ENCODE measurements at places on chromosomes 6 and 20. TPM values are rescaled to one million over a fixed set of nuclear protein-coding genes. Genes with fewer than 3 reads are reported as not detected.

Gene LZTS3
- 11.3 TPM for total RNA-seq

Gene VWA7
- total RNA-seq: 1.6 TPM

Gene MOG
- not detected for total RNA-seq

Gene MDFI
- 36.1 TPM for total RNA-seq

Gene ADGB
- not detected for total RNA-seq

Gene NOX3
- not detected for total RNA-seq

Gene SPATS1
- total RNA-seq: not detected

Gene CAPN11
- 1.1 TPM for total RNA-seq

- DNase-seq: no peak
These were observed 33.8 kb upstream of the AIG1 start for GRCh38 chr6:143026696-143027449.

GRCh38 chr20:35116258-35116657 lies 23.7 kb upstream of the TRPC4AP start:
- no peak for DNase-seq

- DNase-seq: no peak
These were observed 155.1 kb upstream of the ENPP5 start for GRCh38 chr6:46325561-46326530.

- DNase-seq: no peak
These were observed 94.4 kb downstream of the TOX2 start for GRCh38 chr20:44008806-44009678.

- DNase-seq: no peak
These were observed 58.1 kb downstream of the UBE2V1 start for GRCh38 chr20:50054626-50055511.

GRCh38 chr6:77457720-77458349 lies 5.5 kb downstream of the HTR1B start:
- no peak for DNase-seq

DNA sequence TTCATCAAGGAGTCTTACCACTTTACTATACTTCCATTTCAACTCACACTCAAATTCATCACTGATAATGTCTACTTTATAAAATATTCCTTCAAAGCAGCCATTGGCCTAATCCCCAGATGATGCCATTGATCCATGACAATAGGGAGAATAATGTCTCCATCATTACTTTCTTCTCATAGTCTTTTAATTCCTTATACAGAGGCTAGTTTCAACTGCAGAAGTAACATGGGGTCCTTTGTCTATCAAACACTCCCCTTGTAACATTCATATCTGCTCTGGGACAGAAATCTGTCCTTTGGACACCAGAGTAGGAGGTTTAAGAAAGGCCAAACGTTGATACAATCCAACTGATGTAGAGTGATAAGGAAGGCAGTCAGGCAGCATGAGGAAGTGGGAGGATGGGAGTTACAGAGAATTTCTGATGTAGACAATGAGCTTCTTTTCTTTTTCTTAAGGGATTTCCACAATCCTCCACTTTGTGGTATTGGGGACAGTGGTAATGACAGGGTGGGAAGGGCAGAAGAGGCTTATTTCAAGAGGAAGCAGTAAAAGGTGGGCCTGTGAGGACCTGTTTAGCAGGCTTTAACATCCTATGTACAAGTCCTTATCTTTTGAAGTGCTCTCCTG lies 18.9 kb upstream of the HLA-DOA start:
- no peak for DNase-seq

- DNase-seq: no peak
These were observed 249.7 kb upstream of the AFDN start for GRCh38 chr6:167576828-167577503.

DNA sequence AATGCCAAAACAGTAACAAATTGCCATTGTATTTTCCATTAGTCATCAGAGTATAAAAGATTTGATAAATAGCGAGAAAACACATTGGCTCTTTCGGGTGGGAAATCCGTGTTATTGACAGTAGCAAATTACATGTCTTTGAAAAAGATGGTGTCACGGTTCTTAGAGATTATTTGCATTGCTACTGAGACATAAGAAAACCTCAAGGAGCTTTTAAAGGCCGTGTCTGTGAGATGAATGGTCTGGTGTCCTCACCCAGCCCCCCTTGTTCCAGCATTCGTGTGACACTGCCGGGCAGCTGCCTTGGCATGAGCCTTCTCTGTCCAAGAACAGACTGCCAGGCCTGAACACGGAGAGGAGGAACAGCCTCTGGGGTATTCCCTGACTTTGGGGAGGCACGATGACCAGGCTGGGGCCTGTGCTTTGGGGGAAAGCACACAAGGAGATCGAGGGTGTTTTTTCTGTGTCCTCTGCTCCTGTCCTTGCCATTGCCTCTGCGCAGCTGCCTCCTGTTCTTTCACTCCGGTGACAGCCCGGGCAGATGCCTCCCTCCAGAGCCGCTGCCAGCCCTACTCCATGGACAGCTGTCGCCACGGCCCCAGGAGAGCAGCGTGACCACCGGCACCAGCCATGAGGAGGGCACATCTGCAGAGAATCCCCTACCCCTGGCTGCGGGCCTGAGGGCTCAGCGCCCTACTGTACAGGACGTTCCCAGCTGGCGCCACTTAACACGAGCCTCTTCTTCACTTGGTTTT lies 167.7 kb upstream of the CDYL start:
- no peak for DNase-seq

DNA sequence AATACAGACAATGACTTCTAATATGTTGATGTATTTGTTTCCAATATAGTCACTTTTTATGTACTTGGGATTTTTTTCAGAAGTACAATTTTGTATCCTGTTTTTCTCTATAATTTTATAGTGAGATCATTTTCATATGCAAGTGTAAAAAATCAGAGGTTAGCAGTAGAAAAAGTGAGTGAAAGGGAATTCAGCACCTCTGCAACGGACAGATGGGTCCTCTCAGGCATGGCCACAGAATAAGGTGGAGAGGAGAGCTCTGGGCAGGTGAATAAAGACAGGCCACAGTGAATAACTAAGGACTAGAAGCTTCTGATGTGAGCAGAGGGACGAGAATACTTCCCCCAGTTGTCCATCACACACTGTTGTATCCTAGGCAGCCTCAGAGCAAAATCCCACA lies 210.1 kb upstream of the CNR1 start:
- no peak for DNase-seq

GRCh38 chr6:105898286-105898685 lies 187.8 kb upstream of the PRDM1 start:
- no peak for DNase-seq

- DNase-seq: no peak
These were observed 4.5 kb upstream of the RAB44 start for GRCh38 chr6:36692861-36693702.

DNA sequence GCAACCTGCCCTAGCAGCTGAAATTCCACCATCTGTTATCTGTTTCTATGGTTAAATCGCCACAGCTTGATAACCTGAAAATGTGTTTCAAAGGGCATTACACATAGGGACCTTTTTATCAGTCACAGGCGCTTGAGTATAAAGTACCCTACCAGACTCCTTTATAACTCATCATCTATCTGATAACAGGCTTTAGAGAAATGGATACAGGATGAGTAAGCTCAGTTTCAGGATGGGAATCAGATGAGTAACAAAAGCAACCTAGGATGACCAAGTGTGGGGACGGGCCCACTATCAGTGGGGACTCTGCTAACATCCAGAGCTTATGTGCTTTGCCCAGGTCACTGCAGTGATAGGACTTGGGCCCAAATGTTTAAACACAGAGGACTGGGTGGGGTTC lies 75.6 kb downstream of the PRND start:
- DNase-seq: no peak
